ENCODE measurements at places on chromosomes 1 and 21. TPM values are rescaled to one million over a fixed set of nuclear protein-coding genes. Genes with fewer than 3 reads are reported as not detected.

Gene ASCL5
- not detected for total RNA-seq

Gene TGFBR3
- 50.5 TPM for total RNA-seq

Gene SMG5
- total RNA-seq = 120 TPM

Gene LRRN2
- total RNA-seq = 18.1 TPM

Gene OR10Z1
- total RNA-seq = not detected

Gene MYOG
- not detected for total RNA-seq

Gene GBP5
- not detected for total RNA-seq

Gene CYP4Z1
- total RNA-seq = not detected

Gene RYR2
- total RNA-seq = 2.6 TPM

Gene NBPF6
- 0.32 TPM for total RNA-seq
